ENCODE measurements at places on chromosomes 6 and 20. TPM values are rescaled to one million over a fixed set of nuclear protein-coding genes. Genes with fewer than 3 reads are reported as not detected.
A peak's percentile ranks its signal among the peaks of the same experiment; 100 is the strongest.

GRM1 gene
- polyA plus RNA-seq: not detected

TP53INP2 gene
- 252 TPM for polyA plus RNA-seq

FGD2 gene
- polyA plus RNA-seq: 3.7 TPM

RBBP8NL gene
- 5.4 TPM for polyA plus RNA-seq

ANKRD60 gene
- not detected for polyA plus RNA-seq

GLP1R gene
- 0.06 TPM for polyA plus RNA-seq

NKAIN2 gene
- 0.38 TPM for polyA plus RNA-seq

MTFR2 gene
- 6.1 TPM for polyA plus RNA-seq

ADGRF1 gene
- 0.46 TPM for polyA plus RNA-seq

SALL4 gene
- polyA plus RNA-seq: not detected

GPSM3 gene
- polyA plus RNA-seq: 15.6 TPM

ADA gene
- 4.8 TPM for polyA plus RNA-seq

DNA sequence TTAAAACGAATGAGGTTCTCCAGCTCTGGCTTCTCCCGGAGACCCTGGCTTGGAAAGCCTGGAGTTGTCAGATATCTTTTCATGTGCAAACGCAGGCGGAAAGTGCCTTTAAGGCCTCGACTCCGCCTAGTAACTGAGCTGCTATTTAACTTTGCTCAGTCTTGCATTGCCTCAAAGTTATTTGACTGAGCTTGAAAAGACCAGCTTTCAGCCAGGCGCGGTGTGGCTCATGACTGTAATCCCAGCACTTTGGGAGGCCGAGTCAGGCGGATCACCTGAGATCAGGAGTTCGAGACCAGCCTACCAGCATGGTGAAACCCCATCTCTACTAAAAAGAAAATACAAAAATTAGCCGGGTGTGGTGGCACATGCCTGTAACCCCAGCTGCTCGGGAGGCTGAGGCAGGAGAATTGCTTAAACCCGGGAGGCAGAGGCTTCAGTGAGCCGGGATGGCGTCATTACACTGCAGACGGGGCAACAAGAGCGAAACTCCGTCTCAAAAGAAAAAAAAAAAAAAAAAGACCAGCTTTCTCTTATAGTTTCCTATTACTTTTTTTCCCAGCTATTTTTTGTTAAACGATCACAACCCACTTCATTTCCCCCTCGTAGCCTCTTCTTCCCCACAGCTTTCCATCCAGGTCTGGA, 1.9 kb downstream of the GCNT2 start:
- no peak for DNase-seq

GRCh38 chr6:86706449-86706848, 230.9 kb upstream of the HTR1E start:
- DNase-seq: no peak

GRCh38 chr6:31128093-31128676, 7.9 kb upstream of the CDSN start:
- no peak for DNase-seq

- no peak for DNase-seq
Measured at GRCh38 chr6:132199343-132199742, 201.9 kb downstream of the MOXD1 start.

DNA sequence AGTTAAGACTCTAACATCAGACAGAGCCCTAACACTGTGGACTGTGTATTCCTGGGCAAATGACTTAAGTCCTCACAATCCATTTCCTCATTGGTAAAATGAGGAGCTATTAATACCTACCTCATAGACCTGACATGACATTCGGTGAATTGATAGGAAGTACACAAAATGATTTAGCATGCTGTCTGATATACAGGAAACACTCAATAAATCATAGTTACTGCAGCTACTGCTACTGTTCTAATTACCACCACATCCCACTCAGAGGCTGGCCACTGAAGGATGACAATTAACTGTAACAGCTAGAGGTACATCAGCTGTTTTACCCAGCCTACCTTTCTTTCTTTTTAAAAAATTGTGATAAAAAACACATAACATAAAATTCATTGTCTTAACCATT, 87.7 kb downstream of the PLCG1 start:
- DNase-seq: no peak

- DNase-seq: no peak
Measured at GRCh38 chr20:16432466-16433292, 140.6 kb downstream of the KIF16B start.

GRCh38 chr6:101784094-101784493, 390.6 kb downstream of the GRIK2 start:
- DNase-seq: no peak

DNA sequence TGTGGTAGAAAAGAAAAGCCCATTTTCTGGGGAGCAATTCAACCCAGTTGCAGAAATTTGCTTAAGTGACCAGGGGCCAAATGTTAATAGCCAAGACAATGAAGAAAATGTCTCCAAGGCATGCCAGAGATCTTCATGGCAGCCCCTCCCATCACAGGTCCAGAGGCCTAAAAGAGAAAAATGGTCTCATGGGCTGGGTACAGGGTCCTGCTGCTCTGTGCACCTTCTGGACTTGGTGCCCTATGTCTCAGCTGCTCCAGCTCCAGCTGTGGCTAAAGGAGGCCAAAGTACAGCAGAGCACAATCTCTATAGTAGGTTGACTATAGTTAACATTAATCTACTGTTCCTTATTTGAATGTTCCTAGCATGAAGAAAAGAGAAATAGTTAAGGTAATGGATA, 44.7 kb downstream of the FRK start:
- DNase-seq: no peak

DNA sequence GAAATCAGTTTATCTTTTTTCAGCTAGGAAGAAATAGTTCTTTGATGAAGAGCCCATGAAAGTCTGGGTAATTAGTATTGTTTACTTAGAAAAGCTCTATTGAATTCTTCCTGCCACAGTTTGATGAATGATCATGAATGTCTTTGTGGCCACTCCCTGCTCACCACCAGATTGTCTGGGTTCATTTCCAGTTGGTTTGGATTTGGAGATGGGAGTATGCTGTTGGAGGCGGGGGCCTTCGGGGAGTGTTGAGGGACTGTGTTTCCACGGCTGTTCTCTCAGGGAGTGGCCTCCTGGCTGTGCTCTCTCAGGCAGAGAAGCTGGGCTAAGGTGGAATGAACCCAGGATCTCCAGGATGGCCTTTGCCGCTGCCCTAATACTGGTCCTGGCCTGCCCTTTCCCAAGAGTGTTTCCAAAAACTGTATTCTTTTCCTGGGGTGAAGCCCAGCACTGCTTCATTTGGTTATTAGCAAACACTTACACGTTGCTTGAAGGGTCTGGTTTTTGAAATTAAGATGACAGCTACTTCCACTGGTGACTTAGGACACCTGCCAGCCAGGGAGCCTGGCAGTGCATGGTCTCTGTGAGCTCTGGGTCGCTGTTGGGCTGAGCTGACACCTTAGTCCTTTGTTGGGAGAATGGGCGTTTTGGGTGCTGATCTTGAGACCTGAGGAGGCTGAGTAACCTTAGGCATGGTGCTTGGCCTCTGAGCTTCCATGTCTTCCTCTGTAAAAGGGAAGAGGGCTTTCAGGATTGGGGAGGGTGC, 23.2 kb downstream of the PRPF6 start:
- DNase-seq: no peak

DNA sequence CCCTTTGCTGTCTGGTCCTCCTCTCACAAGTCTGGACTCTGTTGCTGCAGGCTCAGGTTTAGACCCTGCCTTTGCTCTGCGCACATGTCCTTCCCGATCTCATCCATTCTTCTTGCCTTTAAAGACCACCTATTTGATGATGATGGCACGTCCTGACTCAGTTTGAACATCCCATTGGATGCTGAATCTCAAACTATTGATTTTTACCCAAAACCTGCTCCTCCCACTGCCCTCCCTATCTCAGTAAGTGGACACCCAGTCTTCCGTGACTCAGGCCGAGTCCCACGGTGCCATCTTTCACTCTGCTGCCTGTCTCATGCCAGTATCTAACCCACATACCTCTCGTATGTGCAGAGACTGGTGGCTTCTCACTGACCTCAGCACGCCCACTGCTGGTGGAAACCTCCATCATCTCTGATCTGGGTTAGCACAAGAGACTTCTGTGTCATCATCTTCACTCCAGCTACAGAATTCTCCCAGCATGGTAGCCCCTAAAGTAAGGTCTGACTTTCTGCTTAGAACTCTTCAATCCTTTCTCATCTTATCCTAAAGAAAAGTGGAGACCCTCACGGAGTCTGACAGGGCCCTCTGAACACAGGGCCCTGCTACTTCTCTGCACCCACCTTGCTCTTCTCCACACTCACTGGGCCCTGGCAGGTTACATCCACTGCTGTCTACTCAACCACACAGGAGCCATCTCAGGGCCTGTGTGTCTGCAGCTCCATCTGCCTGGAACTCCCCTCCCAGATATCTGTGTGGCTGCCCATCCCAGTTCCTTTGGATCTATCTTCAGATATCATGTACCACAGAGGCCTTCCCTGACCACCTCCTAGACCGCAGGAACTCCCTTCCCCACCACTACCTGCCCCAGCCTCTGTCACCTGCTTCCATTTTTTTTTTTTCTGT, 387.1 kb upstream of the AGPAT4 start:
- DNase-seq: no peak

- no peak for DNase-seq
Measured at GRCh38 chr6:53310771-53311585, 37.8 kb downstream of the ELOVL5 start.

DNA sequence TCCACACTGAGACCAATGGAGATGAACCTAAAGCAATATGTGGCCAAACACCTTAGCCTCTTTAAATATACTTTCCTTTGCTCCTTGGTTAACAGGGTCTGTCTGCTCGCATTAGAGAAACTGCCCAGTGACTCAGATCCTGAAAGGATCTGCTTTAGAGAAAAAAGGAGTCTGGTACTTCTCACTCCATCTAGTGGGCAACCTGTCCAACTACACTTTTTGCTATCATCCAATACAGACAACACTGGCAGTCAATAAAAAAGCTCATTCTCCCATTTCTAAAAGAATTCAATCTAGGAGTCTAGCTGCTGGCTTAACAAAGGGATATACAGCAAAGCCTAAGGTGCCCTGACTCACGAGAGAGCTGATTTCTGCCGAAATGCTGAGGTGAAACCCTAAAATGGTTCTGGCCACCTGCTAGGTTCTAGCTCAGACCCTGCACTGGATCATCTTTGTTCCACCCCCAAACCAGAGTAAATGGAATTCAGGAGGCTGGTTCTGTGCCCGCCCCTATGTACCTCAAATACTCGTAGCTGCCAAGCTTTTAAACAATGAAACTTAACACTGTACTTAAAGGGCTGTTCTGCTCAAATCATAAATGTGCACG, 11.5 kb downstream of the GNL1 start:
- no peak for DNase-seq

GRCh38 chr6:126633373-126633772, 293.5 kb downstream of the CENPW start:
- no peak for DNase-seq

DNA sequence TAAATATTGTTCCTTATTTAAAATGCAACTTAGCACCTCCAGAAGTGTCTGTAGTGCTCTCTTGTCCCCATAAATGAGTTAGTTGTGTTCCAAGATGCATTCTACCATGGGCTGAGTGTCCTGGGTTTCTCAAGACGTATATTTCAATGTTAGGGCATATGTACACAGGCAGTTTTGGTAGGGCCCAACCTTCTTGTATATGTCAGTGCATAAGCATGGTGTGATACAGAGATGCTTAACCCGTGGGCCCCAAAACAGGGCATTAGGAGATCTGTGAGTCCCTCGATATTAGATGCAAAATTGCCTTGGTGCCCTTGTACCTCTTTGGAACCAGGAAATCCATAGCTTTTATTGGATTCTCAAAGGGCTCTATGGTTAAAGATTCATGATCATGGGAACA, 91.5 kb upstream of the HIVEP1 start:
- no peak for DNase-seq

GRCh38 chr6:168374541-168375071, 55.0 kb upstream of the DACT2 start:
- DNase-seq: peak; percentile 42

GRCh38 chr20:19697415-19697814, 60.6 kb upstream of the RIN2 start:
- DNase-seq: no peak

DNA sequence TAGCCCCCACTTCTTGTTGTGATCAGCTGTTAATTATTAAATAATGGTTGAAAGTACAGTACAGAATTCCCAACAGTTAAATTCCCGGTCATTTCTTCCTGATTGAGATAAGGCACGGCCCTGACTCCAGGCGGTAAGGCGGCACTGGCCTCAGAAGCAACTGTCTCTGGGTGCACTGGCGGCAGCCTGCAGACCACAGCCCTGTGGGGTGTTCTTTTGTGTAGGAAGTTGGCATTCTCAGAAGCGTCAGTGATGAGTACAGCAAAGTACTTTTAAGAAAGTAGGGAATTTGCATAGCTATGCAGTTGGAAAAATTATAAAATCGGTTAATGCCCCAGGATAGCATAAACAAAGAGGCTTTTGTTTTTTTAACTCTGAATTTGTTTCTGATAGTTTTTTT, 50.5 kb downstream of the SAMD5 start:
- no peak for DNase-seq

GRCh38 chr6:149917679-149918078, 5.2 kb downstream of the RAET1G start:
- DNase-seq: no peak

GRCh38 chr6:111367393-111368088, 115.5 kb downstream of the REV3L start:
- DNase-seq: no peak

GRCh38 chr20:7760247-7761031, 179.8 kb downstream of the HAO1 start:
- DNase-seq: no peak

DNA sequence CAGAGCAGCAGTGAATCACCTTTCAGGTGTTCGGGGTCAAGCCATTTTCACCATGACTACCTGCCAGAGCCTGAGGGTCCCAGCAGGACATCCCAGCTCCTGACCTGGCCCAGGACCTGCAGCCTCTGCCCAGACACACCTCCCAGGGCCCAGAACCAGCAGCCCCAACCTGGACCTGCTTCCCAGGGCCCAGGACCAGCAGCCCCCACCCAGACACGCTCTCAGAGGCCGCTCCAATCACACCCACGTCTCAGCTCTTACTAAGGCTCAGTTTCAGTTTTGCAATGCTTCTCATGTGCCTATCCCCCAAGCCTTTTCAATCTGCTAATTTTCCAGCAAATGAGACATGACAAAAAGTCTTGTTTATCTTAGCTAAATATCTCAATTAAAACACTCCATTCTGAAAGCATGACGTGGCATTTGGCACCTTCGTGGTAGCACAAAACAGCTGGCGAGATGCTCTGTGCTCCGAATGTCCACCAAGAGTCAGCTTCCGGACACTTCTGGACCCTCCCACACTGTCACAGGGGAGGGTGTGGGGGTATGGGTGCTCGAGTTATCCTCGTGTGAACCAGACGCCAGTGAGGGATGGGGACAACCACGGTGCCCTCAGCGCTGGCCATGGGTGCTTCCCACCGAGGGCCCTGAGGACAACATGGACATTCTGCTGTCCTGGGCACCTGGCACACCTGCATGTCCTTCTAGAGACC, 253.2 kb downstream of the DLL1 start:
- DNase-seq: peak; percentile 82
